ENCODE measurements at places on chromosomes 11 and 22.
A peak's percentile ranks its signal among the peaks of the same experiment; 100 is the strongest.

DNA sequence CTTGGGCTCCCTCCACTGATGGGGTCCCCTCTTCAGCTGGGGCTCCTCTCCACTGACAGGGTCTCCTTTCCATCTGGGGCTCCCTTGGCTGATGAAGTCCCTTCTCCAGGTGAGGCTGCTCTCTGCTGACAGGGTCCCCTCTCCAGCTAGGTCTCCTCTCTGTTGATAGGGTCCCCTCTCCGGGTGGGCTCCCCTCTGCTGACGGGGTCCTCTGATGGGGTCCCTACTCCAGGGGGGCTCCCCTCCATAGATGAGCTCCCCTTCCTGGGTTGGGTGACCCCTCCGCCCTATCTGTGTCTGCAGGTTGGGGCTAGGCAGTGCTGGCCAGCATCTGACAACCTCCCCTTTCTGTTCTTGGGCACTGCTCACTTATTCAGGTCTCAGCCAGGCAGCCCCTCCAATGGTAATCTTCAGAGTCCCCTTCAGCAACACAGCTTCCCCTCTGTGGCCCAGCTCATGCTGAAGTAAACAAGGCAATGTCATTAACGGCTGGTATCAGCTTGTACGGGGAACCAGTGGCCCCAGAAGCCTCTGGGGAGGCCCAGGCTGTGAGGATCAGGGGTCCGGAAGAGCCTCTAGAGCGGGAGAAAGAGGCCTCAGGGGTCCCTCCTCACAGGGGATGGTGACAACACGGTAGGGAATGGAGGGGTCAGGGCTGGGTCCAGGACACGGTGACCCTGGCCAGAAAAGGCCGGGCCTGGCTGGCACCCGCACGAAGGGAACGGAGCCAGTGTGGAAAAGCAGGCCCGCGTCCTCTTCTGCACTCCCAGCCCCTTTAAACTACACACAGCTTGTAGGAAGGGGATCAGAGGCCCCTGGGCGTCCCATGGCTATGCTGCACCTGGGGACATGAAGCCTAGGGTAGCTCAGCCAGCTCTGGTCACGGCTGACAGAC, 9.6 kb upstream of the CD81 start:
- no peak for DNase-seq

DNA sequence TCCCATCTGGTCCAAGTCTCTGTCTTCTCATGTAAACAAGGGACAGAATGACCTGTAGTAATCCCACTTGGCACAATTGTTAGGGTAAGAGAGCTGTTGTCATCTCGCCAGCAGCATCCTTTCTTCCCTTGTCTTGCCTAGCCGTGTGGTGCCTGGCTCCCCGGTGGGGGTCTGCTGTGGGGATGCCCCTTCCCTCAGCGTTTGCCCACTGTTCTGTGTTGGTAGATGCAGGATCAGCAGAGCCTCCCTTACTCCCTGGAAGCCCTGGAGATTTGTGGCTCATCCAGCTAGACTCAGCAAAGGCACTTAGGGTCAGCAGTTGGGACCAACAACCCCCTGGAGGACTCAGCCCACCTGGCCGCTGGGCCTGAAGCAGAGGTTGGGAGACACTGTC, 13.0 kb downstream of the ACO2 start:
- no peak for DNase-seq

GRCh38 chr11:58941838-58942237, 2.5 kb downstream of the GLYATL1 start:
- DNase-seq = no peak

DNA sequence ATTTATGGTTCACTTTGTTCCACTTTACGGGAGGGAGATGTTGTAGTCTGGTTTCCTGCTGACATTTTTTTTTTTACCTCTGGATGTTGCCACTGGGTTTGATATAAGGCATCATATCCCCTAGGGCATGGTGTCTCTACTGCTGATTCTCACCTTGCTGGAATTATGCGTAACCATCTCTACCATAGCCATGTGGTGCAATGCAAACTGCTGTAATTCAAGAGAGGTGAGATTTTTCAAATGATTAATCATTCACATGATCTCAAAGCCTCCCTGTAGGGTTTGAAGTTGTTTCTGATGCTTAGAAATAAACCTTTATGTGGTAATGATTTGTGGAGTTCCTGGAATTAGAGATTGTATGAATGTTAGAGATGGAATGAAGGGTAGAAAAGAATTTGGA, 13.0 kb downstream of the MS4A3 start:
- no peak for DNase-seq

GRCh38 chr11:111878385-111878848, 548 bp downstream of the FDXACB1 start:
- no peak for DNase-seq

- peak; percentile 73 for DNase-seq
These were observed 23.2 kb upstream of the ZBTB16 start for GRCh38 chr11:114036147-114036811.

- DNase-seq = no peak
These were observed 879 bp upstream of the RNH1 start for GRCh38 chr11:507727-508515.

GRCh38 chr11:113401718-113402117, 14.1 kb downstream of the ANKK1 start:
- DNase-seq = peak; percentile 12

GRCh38 chr11:118059246-118059940, 17.5 kb upstream of the TMPRSS4 start:
- DNase-seq = no peak

DNA sequence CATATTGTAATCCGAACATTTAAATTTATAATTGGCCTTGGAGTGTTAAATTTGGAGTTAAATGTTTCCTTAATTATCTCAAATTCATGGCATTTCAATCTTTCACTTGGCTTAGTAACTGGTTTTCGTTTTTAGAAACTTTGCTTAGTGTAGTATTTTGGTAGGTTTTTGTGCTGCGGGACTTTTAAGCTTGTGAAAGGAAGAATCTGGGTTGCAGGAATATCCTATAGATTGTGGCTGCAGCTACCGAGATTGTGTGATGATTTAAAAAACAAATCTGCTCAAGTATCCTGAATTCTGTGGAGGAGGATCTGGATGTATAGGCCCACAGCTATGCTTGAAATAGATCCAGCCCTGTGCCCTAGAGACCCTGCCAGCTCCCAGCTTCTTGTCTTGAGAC, 27.1 kb downstream of the OSBP2 start:
- no peak for DNase-seq

- DNase-seq = peak; percentile 70
These were observed 12.7 kb downstream of the C11orf91 start for GRCh38 chr11:33687733-33688479.

DNA sequence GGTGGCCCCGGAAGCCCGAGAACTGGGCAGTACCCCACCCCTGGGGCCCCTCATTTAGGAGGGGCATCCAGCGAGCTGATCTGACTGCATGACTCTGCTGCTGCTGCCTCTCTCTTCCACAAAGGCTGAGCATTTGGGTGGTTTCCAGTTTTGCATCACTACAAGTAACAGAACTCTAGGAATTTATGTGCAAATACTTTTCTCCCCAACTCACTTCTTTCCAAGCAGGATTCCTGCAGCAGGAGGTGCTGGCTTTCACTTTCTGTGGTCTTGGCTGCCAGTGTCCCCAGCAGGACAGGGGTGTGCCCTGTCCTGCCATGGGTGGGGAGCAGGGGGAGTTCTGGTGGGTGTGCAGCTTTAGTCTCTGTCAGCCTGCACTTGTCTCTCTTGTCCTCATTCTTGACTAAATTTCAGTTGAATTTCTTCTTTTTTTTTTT, 21.2 kb downstream of the UPB1 start:
- DNase-seq = peak; percentile 91

- DNase-seq = no peak
These were observed 138.2 kb upstream of the MTMR2 start for GRCh38 chr11:96062134-96062533.

DNA sequence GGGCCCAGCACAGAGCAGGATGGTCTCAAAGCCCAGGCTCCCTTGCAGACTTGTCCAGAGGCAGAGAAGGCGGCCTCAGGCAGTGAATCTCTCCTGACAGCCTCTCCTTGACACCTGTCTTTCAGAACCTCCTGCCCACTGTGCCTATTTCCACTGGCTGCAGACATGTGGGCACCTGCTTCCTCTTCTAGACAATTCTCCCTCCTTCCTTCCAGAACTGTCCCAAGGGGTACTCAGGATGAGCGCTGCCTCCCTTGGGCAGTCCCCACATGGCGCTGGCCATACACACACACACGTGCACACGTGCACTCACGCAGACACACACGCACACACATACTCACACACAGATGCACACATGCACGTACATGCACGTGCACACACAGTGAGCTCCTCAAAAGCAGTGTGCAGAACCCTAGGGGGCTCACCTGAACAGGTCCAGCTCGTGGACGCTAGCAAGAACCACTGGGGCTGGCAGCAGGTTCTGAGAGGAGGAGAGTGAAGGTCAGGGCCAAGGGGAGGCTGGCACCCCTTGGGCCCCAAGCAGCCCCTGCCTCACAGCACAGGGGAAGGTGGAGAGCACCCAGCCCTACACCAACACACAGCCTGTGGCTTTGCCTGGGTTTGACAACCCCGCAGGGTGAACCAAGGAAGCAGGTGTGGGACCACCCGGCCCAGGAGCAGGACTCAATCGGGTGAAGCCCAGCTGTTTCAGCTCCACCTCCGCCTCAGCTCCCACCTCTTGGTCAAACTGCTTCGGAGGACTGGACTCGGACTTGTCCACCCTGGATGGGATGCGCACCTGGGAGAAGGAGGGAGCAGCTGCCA, 8.1 kb upstream of the PLXNB2 start:
- no peak for DNase-seq

Data from AG08395 (cell line).